ENCODE measurements at places on chromosomes 16 and 17.

GRCh38 chr16:86010680-86011141 lies 111.7 kb downstream of the IRF8 start:
- no peak for DNase-seq

- no peak for DNase-seq
These were observed 15.4 kb downstream of the ACSM1 start for GRCh38 chr16:20681821-20682760.

DNA sequence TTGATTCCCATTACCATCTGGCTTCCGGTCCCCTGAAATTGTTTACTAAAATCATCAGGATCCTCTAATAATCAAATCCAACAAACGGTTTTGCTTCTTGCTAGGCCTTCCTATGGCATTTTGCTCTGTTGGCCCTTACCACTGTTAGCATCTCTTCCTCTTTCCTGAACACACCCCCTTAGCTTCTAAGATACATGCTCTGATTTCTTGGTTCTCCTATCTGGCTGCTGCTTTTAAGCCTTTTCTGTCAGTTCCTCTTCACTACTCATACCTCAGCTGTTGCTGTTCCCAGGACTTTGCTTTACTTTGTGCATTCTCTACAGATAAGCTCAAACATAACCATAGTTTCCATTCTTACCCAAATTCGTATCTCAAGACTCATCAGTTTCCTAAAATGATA lies 11.4 kb downstream of the CAPNS2 start:
- no peak for DNase-seq

- peak; percentile 97 for DNase-seq
These were observed 681.4 kb downstream of the CDH11 start for GRCh38 chr16:64440421-64440831.

- peak; percentile 32 for DNase-seq
These were observed 262.1 kb upstream of the CA10 start for GRCh38 chr17:52420555-52421078.

DNA sequence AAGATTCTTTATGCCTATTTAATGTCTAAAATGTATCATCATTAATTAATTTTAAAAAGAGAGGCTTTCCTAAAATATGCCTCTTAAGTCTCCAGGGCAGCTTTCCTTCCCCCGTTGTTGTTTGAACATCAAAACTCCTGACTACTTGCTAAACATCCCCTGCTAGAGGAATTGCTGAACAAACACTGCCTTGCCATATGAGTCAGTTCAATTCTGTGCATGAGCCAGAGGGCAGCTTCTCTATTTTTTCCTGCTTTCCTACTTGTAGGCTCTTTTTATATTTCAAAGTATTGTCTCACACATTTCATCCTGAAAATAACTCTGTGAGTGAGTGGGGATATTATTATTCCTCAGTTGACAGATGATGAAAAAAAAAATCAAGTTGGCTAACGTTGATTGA lies 143.4 kb downstream of the HS3ST4 start:
- DNase-seq = no peak

GRCh38 chr16:11511801-11512200 lies 74.9 kb downstream of the LITAF start:
- no peak for DNase-seq

DNA sequence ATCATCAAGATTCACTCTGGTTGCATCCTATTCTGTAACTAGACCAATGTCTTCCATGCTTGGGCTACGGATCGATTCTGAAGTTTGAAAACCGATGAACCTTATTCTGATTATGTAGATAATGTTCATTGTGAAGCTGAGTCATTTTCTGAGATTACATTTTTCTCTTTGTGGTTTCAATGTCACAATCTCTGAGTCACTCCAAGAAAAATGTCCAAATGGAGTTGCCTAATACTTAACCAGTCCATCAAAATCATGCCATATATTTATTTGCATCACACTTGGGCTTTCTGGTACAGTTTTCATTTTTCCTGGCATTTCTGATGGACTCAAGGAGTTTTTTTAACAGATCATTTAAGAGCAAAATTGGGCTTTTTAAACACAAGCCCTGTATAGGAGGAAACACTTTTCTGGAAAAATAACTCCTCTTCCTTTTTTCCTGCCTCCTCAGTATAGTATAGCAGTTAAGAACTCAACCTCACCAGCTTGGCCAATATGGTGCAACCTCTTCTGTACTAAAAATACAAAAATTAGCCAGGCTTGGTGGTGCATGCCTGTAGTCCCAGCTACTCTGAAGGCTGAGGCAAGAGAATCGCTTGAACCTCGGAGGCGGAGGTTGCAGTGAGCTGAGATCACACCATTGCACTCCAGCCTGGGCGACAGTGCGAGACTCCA lies 17.5 kb downstream of the CACNG3 start:
- peak; percentile 2 for DNase-seq

DNA sequence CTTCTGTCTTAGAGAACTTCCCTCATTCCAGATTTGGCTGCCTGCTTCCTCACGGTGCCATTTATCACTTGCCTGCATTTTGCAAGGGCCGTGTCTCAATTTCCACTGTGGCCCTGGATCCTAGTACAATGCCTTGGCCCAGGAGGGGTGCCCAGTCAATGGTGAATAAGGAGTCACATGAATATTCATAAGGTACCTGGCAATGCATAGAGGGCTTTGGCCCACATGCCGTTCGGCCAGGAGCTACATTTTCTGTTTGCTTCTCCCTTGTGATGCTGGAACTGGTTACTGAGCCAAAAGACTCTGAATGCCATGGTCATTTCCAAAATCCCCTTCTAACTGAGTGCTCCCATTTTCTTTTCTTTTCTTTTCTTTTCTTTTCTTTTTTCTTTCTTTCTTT lies 4.8 kb upstream of the PIRT start:
- no peak for DNase-seq

DNA sequence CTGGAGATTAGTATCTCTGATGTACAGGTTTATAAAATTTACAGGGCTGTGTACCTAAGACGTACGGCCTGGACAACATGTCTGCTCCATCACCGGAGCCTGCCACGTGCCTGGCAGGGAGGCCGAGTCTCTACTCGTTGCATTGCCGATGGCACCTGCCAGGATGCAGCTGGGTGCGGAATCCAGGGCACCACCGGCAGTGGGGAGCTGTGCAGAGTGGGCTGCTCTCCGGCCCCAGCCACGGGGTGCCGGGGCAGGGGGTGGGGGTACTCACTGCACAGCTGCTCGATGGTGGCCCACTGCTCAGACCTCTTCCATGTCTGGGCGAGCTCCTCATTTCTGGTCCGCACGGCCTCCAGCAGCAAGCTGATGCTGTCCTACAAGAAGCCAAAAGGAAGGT lies 13.1 kb upstream of the FAAP100 start:
- no peak for DNase-seq

DNA sequence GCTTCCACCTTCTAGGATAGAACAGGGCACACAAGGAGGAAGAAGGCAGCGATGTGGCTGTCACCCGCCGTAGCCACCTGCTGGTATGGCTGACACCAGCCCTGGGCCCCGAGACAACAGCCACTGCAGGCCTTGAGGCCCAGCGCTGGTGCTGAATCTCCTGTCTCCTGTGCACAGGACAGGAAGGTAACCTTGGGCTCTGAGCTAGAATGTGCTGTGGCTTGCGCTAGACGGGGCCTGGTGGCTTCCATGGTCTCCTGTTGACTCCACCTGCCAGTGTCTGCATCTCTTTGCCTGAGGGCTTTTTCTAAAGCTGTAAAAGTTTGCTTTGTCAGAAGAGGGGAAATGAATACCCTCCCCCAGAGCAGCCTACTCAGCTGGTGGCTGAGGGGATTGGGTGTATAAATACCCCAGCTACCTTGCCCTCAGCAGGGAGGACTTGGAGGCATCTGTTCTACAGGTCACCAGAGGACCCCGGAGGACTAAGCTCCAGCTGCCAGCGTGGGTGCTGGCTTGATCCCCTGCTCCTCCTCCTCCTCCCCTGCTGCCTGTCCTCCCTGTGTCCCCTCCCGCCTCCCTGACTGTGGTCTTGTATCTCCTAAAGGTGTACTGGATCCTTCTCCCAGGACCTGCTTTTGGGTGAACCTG lies 76.1 kb upstream of the SDK2 start:
- DNase-seq = no peak

DNA sequence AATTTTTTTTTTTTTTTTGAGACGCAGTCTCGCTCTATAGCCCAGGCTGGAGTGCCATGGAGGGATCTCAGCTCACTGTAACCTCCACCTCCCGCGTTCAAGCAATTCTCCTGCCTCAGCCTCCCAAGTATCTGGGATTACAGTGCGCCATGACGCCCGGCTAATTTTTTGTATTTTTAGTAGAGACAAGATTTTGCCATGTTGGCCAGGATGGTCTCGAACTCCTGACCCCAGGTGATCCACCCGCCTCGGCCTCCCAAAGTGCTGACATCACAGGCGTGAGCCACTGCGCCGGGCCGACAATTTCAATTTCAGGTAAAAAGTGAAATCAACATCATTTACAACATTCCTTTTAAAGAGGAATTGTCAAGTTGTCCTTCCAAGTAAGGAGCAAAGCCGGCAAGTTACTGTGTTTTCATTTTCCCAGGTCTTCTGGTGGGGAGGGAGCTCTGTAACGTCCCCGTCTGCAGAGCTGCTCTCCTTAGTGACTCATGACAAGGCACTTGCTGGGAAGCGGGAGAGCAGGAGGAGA lies 873 bp downstream of the NPLOC4 start:
- peak; percentile 58 for DNase-seq

GRCh38 chr17:49815761-49816281 lies 27.3 kb downstream of the KAT7 start:
- DNase-seq = no peak

- peak; percentile 68 for DNase-seq
These were observed 40.9 kb downstream of the RFFL start for GRCh38 chr17:35022536-35023063.

- DNase-seq = no peak
These were observed 24.5 kb downstream of the OR1D5 start for GRCh38 chr17:3038941-3039340.

GRCh38 chr16:60655514-60656153 lies 1380.6 kb downstream of the CDH8 start:
- peak; percentile 24 for DNase-seq

- no peak for DNase-seq
These were observed 12.5 kb upstream of the MLYCD start for GRCh38 chr16:83886199-83886971.

DNA sequence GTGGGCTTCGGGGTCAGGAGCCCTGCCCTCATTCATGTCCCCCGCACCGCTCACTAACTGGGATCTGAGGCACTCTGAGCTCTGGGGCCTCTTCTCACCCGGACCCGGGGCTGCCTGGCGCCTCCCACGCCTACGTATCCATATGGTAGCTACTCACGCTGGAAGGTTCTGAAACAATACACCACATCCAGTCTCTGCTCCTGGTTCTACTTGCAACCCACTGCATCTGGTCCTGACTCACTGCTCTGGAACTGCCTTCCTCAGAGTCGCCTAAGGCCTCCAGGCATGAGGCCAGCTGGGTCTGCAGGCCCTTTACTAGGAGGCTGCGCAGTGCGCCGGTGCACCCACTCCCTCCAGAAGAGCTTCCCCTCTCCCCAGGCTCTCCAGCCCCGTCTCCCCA lies 18.1 kb downstream of the USP36 start:
- peak; percentile 74 for DNase-seq

GRCh38 chr17:60256174-60256573 lies 106.4 kb downstream of the CA4 start:
- DNase-seq = peak; percentile 18

GRCh38 chr17:27230996-27231395 lies 62.9 kb upstream of the WSB1 start:
- no peak for DNase-seq

- no peak for DNase-seq
These were observed 58.6 kb upstream of the NUDT7 start for GRCh38 chr16:77663711-77664110.

DNA sequence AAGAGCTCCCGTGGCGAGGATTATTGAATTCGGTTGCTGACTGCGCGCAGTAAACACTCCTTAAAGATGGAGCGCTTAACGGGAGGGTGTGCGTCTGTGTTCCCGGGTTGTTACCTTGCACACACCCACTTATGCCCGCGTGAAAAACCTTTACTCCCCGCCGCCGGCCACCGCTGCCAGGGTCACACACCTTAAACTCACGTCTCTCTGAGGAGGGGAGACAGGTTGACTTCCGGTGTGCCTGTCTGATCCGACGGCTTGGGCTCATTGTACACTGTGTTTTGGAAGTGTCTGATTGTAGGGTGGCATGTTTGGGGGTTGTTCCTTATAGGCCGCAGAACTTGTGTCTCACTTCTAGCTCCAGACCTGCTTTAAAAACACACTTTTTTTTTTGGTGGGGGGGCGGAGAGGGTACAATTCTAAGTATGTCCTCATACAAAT lies 66.8 kb downstream of the KPNA2 start:
- DNase-seq = no peak

- DNase-seq = no peak
These were observed 74.4 kb downstream of the CCT6B start for GRCh38 chr17:34886831-34887230.

GRCh38 chr16:168424-168823 lies 2.6 kb downstream of the HBM start:
- DNase-seq = no peak

DNA sequence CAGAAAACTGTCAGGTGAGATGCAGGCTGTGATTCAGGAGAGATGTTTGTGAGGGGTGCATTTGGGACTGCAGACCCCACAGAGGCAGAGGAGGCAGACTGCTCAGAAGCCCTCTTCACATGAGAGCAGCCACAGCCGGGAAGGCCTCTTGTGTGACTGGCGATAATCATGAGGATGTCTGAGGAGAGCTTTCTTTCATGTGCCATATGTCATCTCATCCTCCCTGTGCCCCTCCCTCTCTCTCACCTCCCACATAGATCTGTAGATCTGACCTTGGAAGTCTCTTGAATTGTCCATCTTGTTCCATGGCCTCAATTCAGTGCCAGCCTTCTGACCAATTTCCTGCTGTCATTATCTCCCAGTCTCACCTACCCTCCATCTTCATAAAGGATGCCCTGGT lies 50.5 kb downstream of the EPN2 start:
- DNase-seq = no peak

DNA sequence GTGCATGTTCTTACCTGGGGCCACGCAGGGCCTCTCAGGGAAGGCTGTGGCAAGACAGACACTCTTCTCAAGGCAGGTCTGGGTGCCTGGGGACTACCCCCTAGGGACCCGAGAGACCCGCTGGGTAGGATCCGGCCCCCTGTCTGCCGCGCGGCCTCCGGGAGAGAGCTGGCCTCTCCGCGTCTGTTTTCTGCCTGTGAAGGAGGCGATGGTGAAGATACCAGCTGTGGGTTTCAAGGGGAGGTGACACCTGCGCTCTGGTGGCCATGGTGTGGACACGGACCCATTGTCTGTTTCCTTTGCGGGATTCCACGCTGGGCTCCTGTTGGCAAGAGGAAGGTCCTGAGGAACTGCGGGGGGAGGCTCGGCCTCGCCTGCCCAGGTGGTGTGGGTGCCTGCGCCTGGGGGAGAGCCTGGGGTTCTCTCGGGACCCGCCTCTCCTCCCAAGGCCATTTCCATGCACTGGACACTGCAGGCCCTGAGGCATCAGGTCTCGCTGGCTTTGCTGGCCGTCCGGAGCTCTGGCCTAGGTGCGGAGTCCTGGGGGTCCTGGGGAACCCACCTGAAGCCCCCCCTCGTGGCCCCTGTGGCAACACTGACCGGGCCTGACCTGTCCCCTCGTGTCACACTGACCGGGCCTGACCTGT lies 12.2 kb upstream of the METRNL start:
- no peak for DNase-seq

Data from fibroblast of skin of right biceps (primary cell).